ENCODE measurements at places on chromosomes 1 and 21.

- DNase-seq = no peak
These were observed 93.1 kb downstream of the MRPS6 start for GRCh38 chr21:34166468-34166867.

DNA sequence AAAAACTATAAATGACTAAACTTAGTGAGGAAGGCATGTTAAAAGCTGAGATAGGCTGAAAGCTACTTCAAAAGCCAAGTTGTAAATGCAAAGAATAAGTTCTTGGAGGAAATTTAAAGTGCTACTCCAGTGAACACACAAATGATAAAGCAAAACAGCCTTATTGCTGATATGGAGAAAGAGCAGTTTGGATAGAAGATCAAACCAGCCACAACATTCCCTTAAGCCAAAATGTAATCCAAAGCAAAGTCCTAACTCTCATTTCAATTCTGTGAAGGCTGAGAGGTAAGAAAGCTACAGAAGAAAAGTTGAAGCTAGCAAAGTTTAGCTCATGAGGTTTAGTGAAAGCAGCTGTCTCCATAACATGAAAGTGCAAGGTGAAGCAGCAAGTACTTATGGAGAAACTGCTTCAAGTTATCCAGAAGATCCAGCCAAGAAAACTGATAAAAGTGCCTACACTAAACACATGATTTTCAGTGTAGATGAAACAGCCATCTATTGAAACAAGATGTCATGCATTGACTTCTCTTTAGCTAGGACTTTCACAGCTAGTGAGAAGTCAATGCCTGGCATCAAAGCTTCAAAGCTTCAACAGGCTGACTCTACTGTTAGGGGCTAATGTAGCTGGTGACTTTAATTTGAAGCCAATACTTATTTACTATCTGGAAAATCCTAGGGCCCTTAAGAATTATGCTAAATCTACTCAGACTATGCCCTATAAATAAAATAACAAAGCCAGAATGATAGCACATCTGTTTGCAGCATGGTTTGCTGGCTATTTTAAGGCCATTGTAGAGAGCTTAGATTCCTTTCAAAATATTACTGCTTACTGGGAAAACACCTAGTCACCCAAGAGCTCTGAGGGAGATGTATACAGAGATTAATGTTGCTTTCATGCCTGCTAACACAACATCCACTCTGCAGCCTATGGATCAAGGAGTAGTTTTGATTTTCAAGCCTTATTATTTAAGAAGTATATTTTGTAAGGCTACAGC lies 188.6 kb downstream of the EIF4G3 start:
- DNase-seq = no peak

- DNase-seq = no peak
These were observed 50.5 kb upstream of the IKBKE start for GRCh38 chr1:206419783-206420182.

DNA sequence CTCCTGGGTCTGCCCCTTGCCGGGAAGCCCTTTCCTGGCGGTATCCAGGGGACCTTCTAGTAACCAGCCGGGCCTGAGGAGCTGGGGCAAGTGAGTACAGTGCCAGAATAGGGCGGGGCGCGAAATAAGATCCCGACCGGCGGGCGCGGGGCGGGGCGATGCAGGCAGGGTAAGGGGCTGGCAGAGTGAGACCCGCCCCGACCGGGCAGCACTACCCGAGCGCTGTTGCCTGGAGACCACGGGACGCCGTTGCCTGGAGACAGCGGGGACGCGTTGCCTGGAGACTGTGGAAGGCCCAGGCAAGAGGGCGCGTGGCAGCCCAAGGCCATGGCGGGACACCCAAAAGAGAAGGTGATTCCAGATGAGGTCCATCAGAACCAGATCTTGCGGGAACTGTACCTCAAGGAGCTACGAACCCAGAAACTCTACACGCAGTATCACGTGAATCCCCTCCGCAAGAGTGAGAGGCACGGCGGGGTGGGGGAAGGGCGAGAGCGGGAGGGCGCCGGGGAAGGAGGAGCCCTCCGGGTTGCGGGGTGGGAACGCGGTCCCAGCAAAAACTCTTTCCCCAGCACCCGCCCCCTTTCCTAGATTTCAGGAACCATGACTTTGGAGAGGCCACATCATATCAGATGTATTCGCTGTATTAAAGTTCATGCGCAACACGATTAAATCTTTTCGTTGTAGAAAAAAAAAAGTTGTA lies 24.3 kb downstream of the EBNA1BP2 start:
- peak; percentile 21 for DNase-seq

DNA sequence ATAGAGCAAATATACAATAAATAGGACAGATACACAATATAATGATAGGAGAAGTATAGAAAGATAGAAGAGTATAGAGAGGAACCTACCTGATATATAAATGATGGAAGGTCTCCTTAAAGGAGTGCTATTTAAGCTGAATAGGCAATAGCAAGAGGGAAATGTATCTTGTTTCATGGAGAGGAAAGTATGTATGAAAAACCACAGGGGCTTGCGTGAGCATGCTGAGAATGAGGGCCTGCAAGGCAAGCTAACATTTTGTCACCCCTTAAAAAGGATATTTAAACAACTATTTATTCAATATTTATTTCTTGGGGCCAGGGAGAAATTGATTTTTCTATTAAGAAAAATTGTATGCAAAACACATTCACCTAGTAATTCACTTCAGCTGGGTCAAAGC lies 150.9 kb upstream of the ZRANB2 start:
- no peak for DNase-seq

- peak; percentile 27 for DNase-seq
These were observed 11.4 kb downstream of the BTBD19 start for GRCh38 chr1:44819608-44820327.

All from caudate nucleus (tissue), 63 donors.